ENCODE measurements at places on chromosomes 7 and 10.

DNA sequence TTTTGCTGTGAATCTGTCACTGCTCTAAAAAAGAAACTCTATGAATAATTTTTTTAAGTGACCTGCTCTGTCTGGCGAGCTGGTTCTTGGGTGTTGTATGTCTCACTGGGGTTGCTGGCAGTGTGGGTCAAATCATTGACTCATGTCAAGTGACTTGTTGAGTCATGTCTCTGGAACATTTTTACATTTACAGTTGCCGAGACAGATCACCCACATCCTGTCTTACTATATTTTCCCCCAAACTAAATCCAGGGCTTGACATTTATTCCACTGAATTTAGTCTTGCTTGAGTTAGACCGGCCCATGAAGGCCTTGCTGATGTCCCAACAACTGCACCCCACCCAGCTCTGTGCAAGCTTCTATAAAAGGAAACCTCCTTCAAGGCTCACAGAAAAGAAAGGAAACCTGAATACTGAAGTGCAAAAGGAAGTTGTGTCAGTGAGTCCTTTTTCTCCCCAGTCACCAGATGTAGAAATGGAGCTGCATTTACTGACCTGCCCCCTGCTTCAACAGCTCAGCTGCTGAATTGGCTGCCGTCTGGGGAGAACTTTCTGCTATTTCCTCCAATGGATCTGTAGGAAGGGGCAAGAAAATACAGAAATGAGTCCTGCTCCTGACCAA lies 290.3 kb downstream of the TNS3 start:
- peak; percentile 96 for DNase-seq

DNA sequence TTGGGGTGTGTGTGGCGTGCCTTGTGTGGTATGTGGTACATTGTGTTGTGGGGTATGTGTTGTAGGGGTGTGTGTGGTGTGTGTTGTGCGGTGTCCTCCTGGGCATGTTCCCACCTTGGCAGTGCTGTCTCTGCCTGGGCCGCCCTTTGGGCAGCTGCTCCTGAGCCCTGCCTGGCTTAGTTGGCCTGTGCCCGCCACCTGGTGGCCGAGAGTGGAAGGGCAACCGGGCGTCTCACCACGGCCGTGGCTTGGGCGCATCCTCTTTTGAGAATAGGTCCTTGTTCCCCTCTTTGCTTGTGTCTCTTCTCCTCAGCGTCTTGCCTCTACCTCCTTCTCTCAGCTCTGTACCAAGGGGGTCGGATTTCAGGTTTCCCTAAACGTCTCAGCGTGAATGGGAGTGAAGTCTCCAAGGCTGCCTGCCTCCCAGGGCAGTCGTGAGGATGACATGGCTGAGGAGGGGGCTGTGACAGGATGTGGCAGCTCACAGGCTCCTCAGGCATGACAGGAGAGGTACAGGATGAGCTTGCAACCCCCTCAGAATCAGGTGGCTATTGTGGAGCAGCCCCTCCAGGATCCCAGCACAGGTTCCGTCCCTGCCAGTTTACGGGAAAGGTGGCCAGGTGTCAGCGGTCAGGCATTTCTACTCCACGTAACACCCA lies 98.4 kb upstream of the PODXL start:
- peak; percentile 78 for DNase-seq

- DNase-seq, result no peak
Observed at GRCh38 chr7:49166441-49166840, 242.1 kb downstream of the CDC14C start.

- peak; percentile 30 for DNase-seq
Observed at GRCh38 chr7:19491821-19492452, 216.9 kb downstream of the POLR1F start.

GRCh38 chr10:17506390-17506789 lies 52.0 kb upstream of the ST8SIA6 start:
- DNase-seq, result no peak

- DNase-seq, result no peak
Observed at GRCh38 chr7:101554584-101555268, 74.4 kb downstream of the MYL10 start.

DNA sequence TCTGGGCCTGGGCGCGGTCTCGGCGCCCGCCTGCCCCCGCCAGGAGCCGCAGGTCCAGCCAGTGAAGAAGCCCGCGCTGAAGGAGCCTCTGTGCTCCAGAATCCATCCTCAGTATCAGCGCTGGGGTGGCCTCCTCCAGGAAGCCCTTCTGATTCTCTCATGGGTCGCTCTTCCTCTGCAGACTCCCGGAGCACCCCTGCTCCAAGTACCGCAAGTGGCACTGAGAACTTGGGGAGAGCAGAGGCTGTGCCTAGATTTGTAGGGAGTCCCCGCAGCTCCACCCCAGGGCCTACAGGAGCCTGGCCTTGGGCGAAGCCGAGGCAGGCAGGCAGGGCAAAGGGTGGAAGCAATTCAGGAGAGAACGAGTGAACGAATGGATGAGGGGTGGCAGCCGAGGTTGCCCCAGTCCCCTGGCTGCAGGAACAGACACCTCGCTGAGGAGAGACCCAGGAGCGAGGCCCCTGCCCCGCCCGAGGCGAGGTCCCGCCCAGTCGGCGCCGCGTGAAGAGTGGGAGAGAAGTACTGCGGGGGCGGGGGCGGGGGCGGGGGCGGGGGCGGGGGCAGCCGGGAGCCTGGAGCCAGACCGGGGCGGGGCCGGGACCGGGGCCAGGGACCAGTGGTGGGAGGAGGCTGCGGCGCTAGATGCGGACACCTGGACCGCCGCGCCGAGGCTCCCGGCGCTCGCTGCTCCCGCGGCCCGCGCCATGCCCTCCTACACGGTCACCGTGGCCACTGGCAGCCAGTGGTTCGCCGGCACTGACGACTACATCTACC lies at the start of gene ALOX5:
ALOX5 (plus strand) TSS at position 641 of the 774 bp plus-strand sequence; CDS start at position 705, 64 bp downstream.
- DNase-seq, result no peak

DNA sequence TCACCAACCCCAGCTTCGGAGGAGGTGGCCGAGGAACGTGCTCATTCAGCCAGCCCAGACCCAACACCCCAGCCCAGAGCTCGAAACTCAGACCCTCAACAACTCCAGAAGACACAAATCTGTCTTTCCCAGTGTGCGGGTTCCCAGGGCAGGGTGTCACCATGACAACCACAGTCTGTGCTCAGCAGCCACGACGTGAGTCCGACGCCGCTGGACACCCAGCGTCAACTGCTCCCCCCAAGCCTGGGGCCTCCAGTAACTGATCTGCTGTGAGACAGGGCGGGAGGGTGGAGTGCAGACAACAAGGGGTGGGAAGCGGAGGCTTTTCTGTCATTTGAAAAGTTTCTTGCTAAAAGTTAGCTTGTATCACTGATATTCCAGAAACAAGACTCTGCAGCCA lies 167.2 kb downstream of the MAD1L1 start:
- no peak for DNase-seq

DNA sequence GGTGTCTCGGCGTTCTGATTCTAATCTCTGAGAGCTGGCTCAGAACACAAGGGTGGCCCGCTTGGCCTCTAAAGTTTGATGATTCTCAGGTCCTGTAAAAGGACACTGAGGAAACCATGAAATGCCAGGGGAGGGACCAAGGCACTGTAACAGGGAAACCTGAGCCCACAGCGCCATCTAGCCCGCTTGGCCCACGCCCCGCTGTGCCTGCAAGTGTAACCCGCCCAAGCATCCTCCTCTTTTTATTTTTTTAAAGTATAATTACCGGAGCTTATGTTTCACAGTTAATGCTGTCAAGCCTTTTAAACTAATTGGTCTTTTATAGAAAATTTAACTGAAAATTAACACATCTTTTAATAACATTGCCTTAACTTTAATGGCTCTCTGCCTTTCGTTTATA lies 734.7 kb downstream of the KCNMA1 start:
- DNase-seq, result no peak

- peak; percentile 81 for DNase-seq
Observed at GRCh38 chr7:40298421-40298820, 163.6 kb downstream of the SUGCT start.

GRCh38 chr10:42691361-42692120 lies 53.2 kb upstream of the ZNF33B start:
- DNase-seq, result no peak

DNA sequence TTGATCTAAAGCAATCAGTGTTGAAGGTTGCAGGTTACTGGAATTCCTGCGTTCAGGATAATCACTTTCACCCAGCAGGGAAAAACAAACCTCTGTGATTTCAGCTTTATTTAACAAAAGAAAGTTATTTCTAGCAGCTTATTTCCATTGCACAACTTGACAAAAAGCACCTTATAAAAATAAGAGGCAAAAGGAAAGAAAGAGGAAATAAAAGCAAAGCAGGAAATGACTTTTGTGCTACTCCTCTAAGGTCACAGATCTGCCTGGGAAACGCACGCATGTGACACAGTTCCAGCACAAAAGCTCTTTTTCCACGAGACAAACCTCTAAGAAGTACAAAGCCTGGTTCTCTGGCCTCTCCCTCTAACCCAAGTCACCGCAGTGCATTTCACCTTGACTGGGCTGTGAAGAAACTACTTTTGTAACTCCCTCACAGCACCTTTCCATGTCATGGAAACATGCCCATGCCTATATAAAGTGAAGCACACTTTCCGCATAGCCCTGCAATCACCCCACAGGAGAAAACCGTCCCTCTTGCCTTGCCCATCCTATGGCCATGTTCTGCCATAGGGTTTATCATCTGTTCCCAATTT lies 870 bp downstream of the ANK3 start:
- no peak for DNase-seq

DNA sequence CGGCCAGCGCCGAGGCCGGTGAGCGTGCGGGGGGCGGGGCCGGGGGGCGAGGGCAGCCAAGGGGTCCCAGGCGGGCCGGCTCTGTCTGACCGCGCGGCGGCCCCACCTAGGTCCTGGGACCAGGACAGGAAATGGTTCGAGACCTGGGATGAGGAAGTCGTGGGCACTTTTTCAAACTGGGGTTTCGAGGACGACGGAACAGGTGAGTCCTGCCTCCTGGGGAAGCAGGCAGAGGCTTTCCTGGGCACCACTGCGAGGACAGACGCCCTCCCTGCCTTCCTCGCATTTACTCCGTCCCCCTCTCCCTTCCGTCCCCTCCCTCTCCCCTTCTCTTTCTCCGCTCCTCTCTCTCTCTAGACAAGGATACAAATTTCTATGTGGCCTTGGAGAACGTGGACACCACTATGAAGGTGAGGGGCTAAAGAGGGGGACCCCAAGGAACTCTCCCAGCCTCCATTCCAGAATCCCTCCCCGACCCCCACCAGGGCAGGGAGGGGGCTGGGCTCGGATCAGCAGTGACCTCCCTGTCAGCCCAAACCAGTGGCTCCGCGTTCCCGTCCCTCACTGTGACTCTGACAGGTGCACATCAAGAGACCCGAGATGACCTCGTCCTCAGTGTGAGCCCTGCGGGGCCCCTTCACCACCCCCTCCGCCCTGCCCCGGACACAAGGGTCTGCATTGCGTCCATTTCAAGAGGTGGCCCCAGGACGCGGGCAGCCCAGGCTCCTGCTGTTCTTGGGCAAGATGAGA lies 2.6 kb upstream of the MUC12 start:
- no peak for DNase-seq

DNA sequence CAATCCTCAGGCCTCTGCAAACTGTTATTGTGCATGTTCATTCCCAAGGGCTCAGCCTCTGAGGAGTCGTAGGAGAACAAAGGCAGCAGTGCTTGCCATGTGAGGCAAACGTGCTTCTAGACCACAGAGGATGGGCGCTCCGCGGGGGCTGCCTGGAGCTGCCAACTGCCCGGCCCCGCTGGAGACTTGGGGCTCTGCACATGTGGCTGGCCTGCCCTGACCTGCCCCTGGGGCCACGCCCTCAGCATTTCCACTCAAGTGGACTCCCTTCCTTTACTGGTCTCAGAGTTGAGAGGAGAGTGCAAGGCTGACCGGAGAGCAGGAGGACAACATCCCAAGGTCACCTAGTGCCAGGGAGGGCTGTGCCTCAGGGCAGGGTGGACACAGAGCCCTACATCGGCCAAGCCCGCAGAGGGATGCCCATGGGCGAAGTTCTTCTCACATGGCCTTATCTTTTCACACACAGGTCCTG lies 222.3 kb upstream of the ZNF32 start:
- no peak for DNase-seq

GRCh38 chr7:85997515-85997914 lies 646.2 kb upstream of the GRM3 start:
- no peak for DNase-seq

- no peak for DNase-seq
Observed at GRCh38 chr10:110967645-110968044, 48.2 kb downstream of the SHOC2 start.
